Omental fat pad (tissue), 4 donors: ENCODE measurements at places on chromosomes 1 and 21.

- no peak for DNase-seq
Observed at GRCh38 chr1:159142391-159142663, 29.1 kb upstream of the CADM3 start.

- no peak for DNase-seq
Observed at GRCh38 chr1:209672705-209673630, 2.2 kb upstream of the G0S2 start.

GRCh38 chr1:81549588-81550127, 251.1 kb upstream of the ADGRL2 start:
- no peak for DNase-seq

DNA sequence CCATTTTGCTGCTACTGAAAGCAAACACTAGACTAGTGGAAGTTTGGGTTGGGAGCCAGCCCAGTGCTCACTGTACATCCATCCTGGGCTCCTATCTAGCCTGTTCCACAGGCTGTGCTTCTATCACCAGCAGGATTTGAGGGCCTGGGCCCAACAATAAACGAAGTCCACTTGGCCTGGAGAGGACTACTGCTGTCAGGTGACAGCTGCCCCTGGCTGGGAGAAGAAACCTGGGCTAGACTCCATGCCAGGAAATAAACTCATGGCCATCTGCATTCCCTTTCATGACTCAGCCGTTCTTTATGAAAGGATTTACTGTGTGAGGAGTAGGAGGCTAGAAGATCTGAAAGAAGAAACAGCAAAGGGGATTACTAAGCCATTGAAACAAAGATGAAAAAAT, 35.5 kb downstream of the COLGALT2 start:
- no peak for DNase-seq

DNA sequence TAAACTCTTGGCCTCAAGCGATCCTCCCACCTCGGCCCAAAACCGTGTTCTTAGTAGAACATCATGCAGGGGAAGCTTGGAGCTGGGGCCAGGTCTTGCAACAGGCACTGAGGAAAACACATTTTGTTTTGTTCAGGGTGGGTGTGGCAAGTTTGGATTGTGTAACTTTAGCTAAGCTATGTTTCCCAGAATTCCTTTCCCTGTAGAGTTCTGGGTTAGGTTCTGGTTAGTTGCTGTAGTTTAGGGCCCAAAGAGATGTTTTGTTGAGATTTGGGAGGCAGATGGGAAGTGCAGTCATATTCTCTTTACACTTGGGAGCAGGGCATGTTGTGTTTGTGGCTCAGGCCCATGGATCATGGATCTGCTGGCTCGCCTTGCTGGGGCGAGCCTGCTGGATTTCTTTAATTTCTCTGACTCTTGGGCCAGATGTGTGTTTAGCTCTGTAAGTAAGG, 24.0 kb downstream of the PLA2G5 start:
- no peak for DNase-seq

DNA sequence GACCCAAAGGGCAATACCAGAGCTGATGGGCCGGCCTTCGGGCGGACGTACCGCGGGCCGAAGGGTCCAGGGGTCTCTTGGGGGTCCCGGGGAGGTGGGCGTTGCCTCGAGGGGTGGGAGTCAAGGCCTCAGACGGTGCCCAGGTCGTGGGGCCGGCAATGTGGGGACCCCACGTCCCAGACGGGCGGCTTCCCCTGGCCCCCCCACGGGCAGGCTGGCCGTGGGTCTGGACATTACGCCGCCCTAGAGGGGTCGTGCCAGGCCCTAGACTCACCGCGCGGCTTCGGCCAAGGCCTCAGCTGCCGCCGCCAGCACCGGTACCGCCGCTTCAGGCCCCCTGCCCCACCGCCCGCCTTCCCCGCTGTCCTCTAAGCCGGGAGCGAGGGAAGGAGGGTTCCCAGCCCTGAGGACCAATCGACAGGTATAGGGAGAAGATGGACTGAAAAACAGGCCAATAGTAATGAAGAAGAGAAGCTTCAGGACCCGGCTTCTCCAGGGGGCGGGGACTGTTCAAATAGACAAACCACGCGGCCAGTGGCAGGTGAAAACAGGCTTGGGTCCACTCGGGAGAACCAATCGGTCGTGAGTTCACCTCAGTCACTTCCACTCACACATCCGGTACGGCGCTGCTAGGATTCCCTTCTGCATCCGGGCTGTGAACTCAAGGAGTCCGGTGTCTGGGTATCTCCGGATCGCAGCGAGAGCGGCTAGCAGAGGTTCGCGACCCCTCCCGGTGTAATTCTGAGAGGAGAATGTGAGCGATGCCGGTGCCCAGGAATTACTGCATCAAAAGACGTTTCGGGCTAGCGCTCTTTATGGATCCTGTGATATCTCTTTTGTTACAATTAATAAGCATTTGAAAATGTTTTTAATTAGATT, at the start of gene MTOR:
MTOR (minus strand) TSS at position 381 of the 879 bp plus-strand sequence. CDS start 3,142 bp downstream, outside the sequence.
- DNase-seq = peak; percentile 93

DNA sequence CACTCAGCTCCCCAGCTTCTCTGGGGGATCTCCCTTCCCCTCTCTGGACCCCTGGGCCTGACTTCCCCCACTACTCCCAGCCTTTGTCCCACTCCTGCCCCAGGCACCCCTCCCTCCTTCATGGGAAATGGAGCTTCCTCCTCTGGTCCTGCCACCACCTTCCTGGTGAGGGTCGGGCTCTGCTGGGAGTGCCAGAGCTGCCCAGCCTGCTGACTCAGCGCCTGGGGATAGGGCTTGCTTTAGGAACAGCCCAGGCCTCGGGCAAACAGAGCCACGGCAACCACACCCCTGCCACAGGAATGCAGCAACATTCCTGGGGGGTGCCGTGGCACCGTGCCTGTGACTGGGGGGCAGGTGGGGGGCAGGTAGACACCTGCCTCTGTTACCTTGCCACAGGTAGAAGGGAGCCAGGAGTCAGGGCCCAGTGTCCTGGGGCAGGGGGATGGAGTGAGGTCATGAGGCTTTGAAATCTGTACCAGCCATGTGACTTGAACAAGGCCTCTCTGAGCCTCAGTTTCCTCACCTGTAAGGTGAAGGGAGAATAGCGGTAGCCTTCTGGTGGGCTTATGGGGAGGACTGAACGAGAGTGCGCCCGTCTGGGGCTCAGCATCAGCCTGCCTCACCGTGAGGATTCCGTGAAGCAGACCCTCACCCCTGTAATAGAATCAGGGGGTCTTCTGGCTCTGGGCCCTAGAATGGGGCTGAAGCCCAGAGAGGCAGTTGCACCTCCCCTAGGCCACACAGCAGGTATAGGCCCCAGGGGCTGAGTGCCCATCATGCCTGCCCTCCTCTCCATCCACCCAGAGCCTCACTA, 17.8 kb upstream of the EPHA2 start:
- no peak for DNase-seq

- DNase-seq = no peak
Observed at GRCh38 chr1:213066363-213066762, 15.3 kb downstream of the RPS6KC1 start.

DNA sequence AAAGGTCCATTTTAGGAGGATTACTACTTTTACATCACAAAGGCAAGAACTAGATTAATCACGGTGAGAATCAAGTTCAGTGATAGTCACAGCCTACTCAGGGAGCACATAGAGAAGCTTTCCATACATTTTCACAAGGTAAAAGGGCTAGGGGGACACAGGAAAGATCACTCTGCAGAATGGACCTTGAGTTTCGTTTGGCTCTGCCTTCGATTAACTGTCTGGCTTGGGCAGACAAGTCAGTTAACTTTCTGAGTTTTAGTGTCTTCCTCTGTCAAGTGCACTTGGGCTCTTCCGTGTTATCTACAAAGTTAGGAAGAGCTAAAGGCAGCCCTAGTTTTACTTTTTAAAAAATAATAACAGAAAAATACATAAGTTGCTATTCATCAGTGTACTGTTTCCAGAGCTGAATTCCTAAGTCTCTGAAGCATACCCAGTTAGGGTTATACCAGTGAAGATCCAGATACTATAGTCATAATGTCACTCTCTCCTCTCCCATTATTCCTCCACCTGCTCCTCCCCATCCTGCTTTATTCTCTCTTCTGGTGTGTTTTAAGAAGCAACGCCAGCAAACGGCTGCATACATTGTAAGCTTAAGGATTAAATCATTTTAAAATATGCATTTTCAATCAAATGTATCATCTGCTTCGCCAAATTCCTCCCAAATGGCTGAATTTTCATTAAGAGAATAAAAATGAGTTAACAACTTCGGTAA, 1.7 kb downstream of the CEP170 start:
- no peak for DNase-seq

GRCh38 chr1:184686540-184686939, 68.1 kb downstream of the EDEM3 start:
- DNase-seq = no peak

DNA sequence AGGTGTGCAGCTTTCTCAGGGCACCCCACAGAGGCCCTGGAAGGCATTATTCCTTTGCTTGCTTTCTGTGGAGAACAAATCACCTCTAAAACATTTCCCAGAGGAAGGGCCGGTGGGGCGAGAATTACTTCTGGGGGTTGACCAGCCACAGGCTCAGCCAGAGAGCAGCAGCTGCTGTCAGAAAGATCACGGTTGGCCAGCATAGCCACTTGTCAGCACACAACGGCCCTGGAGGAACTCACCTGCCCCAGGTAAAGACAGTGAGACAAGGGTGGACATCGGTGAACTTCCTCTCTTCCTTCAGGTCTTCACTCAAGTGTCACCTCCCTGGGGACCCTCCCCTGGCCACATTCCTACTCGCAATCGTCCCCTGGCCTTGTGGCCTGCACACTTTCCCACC, 69.5 kb upstream of the CLDN14 start:
- DNase-seq = no peak

GRCh38 chr1:73366734-73367413, 831.1 kb downstream of the LRRIQ3 start:
- no peak for DNase-seq

GRCh38 chr1:38014171-38014570, 1.6 kb downstream of the UTP11 start:
- DNase-seq = no peak

GRCh38 chr1:198641501-198641900, 2.7 kb downstream of the PTPRC start:
- DNase-seq = no peak

- no peak for DNase-seq
Observed at GRCh38 chr1:68221980-68222373, 10.3 kb downstream of the WLS start.

- no peak for DNase-seq
Observed at GRCh38 chr1:225777058-225777582, 506 bp upstream of the SRP9 start.

DNA sequence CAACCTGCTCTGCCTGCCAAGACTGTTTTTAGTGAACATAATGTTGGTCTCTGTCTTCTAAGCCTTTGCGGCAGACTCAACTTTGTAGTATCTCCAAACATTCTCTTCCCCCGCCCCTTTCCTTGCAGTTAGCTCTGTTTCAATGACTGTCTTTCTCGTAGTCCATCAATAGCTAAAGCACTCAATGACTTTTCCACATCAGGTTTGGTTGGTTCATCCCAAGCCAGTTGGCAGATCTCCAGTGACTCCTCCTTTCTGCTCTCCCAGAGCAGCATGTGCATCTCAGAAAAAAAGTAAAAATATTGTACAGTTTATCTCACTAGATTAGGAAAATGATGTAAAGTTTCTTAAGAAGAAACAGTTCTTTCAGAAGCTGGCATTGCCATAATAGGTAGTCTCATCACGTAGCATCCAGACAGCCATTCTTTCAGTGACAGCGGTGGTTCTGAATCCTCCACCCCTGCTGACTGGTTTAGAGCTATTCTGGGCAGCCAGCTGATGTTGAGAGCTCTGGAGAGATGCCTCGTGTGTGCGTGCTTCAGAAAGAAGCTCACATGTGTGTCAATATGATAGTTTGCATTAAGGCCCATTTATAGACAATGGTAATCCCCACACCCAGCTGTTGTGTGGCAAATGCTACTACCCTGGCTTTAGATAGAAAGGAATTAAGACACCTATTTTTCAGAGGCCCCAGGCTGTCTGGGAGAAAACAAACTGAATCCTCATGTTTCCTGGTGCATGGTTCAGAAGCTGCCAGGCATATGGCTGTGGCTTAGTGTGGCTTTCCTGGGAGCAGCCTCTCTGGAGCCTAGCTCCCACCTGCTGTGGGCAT, 53.2 kb downstream of the CNN3 start:
- no peak for DNase-seq

GRCh38 chr1:161299347-161299746, 10.4 kb downstream of the MPZ start:
- no peak for DNase-seq

- peak; percentile 92 for DNase-seq
Observed at GRCh38 chr1:75991497-75992114, 59.4 kb upstream of the ASB17 start.
